ENCODE measurements at places on chromosomes 5 and 9. TPM values are rescaled to one million over a fixed set of nuclear protein-coding genes. Genes with fewer than 3 reads are reported as not detected.

DNA sequence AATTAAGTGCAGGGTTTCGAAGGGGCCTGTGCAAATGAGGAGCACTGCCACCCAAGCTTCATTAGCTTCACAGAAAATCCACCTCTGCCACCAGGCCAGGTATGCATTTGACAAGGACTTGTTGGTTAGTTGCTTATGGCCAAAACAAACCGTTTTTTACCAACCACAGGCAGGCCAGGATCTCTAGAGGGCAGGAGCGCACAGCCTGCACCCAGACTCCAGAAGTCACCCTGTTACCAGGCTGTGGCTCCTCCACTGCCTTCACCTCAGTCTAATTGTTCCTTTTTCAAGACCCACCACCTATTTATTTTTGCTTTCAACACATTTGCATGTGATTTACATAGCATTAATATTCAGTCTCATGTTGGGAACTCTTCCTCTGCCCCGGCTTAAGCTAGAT, 78.3 kb upstream of the HSPA9 start:
- no peak overlapping the region for H3K4me3 ChIP-seq
- peaks cover 5% of the 10 kb centered on the region for H3K4me1 ChIP-seq
- DNase-seq = no peak
- H3K27me3 ChIP-seq = no peaks in the 10 kb centered on the region

PCDHB5 gene
- total RNA-seq = 2.9 TPM

ANKRD31 gene
- 0.13 TPM for total RNA-seq

GRCh38 chr9:93677048-93677571, 100.7 kb downstream of the PHF2 start:
- no peak overlapping the region for H3K4me3 ChIP-seq
- no peaks in the 10 kb centered on the region for H3K36me3 ChIP-seq
- H3K27me3 ChIP-seq = no peaks in the 10 kb centered on the region

GRCh38 chr5:39228596-39228995, 9.2 kb upstream of the FYB1 start:
- no peaks in the 10 kb centered on the region for H3K27me3 ChIP-seq
- H3K4me1 ChIP-seq = no peaks in the 10 kb centered on the region
- no peaks in the 10 kb centered on the region for H3K36me3 ChIP-seq
- H3K4me3 ChIP-seq = no peak overlapping the region
- no peak overlapping the region for H3K27ac ChIP-seq

GRCh38 chr5:157335534-157336422, 69.9 kb downstream of the CYFIP2 start:
- H3K27ac ChIP-seq = no peak overlapping the region
- no peak overlapping the region for H3K4me3 ChIP-seq
- H3K36me3 ChIP-seq = peaks cover 47% of the 10 kb centered on the region
- H3K27me3 ChIP-seq = no peaks in the 10 kb centered on the region
- no peaks in the 10 kb centered on the region for H3K4me1 ChIP-seq
- DNase-seq = no peak

CDC14B gene
- 26.6 TPM for total RNA-seq

NIPSNAP3A gene
- total RNA-seq = 13.8 TPM

DNA sequence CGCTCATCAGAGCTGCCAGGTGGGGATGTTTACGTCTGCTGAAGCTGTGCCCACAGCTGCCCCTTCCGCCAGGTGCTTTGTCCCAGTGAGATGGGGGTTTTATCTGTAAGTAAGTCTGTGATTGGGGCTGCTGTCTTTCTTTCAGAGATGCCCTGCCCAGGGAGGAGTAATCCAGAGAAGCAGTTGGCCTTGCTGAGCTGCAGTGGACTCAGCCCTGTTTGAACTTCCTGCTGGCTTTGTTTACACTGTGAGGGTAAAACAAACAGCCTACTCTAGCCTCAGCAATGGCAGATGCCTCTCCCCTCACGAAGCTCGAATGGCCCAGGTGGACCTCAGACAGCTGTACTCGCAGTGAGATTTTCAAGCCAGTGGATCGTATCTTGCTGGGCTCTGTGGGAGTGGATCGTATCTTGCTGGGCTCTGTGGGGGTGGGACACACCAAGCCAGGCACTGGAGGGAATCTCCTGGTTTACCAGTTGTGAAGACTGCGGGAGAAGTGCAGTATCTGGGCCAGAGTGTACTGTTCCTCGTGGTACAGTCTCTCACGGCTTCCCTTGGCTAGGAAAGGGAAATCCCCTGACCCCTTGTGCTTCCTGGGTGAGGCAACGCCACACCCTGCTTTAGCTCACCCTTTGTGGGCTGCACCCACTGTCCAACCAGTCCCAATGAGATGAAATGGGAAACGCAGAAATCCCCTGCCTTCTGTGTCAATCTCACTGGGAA, 530.1 kb upstream of the DMAC1 start:
- no peaks in the 10 kb centered on the region for H3K36me3 ChIP-seq
- H3K27ac ChIP-seq = no peak overlapping the region
- no peak overlapping the region for H3K4me3 ChIP-seq
- DNase-seq = peak; percentile 47
- H3K27me3 ChIP-seq = no peaks in the 10 kb centered on the region
- no peaks in the 10 kb centered on the region for H3K4me1 ChIP-seq

DNA sequence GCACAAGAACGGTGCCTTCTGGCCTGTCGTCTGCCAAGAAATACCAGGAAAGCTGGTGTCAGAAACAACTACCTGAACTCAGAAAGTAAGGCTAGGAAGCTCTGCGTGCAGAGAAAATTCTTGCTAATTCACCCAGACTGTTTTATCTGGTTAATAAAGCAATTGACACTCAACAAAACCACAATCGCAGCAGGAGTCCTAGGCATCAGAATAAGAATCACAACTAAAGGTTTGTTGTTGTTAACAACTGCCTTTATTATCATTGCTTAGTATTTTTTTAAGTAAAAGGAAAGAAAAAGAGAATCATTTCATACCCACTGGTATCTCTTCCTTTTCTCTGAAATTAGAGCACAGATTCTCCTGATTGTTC, 3.9 kb upstream of the ISL1 start:
- H3K27ac ChIP-seq = no peak overlapping the region
- peaks cover 69% of the 10 kb centered on the region for H3K27me3 ChIP-seq
- no peak for DNase-seq
- H3K36me3 ChIP-seq = no peaks in the 10 kb centered on the region

GRCh38 chr5:310941-311434, 10.5 kb upstream of the AHRR start:
- H3K4me1 ChIP-seq = no peaks in the 10 kb centered on the region
- no peak for DNase-seq
- no peaks in the 10 kb centered on the region for H3K27me3 ChIP-seq
- H3K36me3 ChIP-seq = peaks cover 44% of the 10 kb centered on the region
- H3K27ac ChIP-seq = no peak overlapping the region

DNA sequence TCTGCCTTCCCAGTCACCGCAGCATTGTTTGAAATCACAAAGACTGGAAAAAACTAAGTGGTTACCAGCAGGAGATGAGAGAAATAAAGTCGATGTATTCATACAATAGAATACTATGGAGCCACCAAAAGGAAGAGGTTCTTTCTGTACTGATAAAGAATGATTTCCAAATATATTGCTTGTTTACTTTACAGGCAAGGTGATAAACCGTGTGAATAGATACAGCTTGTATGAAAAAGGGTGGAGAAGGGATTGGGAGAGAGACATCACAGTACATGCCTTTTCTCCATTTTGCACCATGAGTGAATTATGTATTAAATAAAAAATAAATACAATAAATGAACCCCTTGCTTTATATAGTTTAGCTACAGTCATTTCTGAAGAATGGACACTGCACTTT, 91.7 kb downstream of the RFK start:
- H3K27ac ChIP-seq = no peak overlapping the region
- DNase-seq = no peak
- no peaks in the 10 kb centered on the region for H3K27me3 ChIP-seq
- H3K4me3 ChIP-seq = no peak overlapping the region

- no peak overlapping the region for H3K27ac ChIP-seq
- no peaks in the 10 kb centered on the region for H3K27me3 ChIP-seq
- DNase-seq = peak; percentile 56
- no peak overlapping the region for H3K4me3 ChIP-seq
Measured at GRCh38 chr5:77129391-77129990, 42.4 kb upstream of the ZBED3 start.

- DNase-seq = no peak
- H3K27ac ChIP-seq = no peak overlapping the region
- H3K4me3 ChIP-seq = no peak overlapping the region
- peaks cover 5% of the 10 kb centered on the region for H3K36me3 ChIP-seq
- H3K27me3 ChIP-seq = no peaks in the 10 kb centered on the region
Measured at GRCh38 chr5:175678074-175678473, 20.2 kb downstream of the HRH2 start.

GRCh38 chr9:129567842-129568559, 52.9 kb downstream of the C9orf50 start:
- DNase-seq = peak; percentile 86
- H3K36me3 ChIP-seq = no peaks in the 10 kb centered on the region
- no peaks in the 10 kb centered on the region for H3K27me3 ChIP-seq
- no peak overlapping the region for H3K27ac ChIP-seq
- H3K4me3 ChIP-seq = peak overlapping the region; percentile 89

GRCh38 chr9:127921557-127922120, 4.8 kb upstream of the ST6GALNAC4 start:
- H3K4me3 ChIP-seq = no peak overlapping the region
- peaks cover 2% of the 10 kb centered on the region for H3K4me1 ChIP-seq
- no peaks in the 10 kb centered on the region for H3K27me3 ChIP-seq

DNA sequence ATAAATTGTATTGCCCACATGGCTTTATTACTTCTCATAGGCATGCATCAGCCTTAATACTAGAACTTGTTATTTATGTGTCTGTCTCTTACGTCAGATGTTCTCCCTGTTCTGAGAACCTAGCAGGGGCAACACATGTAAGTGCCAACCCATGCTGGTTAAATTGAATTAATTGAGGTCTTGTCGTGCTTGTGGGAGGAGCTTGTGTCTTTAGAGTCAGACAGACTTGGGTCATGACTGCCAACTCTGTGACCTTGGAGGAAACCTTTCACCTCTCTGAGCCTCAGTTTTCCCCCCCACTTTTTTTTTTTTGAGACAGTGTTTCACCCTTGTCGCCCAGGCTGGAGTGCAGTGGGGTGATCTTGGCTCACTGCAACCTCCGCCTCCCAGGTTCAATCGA, 2.2 kb upstream of the MEGF9 start:
- H3K4me1 ChIP-seq = no peaks in the 10 kb centered on the region
- no peak overlapping the region for H3K4me3 ChIP-seq
- H3K27ac ChIP-seq = no peak overlapping the region

- H3K27ac ChIP-seq = no peak overlapping the region
- H3K36me3 ChIP-seq = no peaks in the 10 kb centered on the region
- H3K4me3 ChIP-seq = peak overlapping the region; percentile 46
- DNase-seq = peak; percentile 48
Measured at GRCh38 chr9:22005702-22006606, 3.2 kb downstream of the CDKN2B start.

DNA sequence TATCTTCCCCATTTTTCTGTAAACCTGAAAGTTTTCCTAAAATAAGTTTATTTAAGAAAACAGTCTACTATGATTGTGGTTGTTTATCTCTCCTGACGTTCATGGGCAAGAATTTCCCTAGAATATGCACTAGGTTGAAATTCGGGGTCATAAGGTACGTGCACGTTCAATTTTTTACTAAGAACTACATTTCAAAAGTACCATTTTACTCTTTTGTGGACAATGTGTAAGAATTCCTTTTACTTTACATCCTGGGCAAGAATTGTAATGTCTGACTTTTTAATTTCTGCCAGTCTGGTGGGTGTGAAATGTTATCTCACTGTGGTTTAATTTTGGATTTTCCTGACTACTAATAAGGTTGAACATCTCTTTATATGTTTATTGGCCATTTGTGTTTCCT, 12.4 kb downstream of the IL5 start:
- no peaks in the 10 kb centered on the region for H3K27me3 ChIP-seq
- H3K4me1 ChIP-seq = no peaks in the 10 kb centered on the region
- no peaks in the 10 kb centered on the region for H3K36me3 ChIP-seq
- no peak overlapping the region for H3K4me3 ChIP-seq
- DNase-seq = no peak

DNA sequence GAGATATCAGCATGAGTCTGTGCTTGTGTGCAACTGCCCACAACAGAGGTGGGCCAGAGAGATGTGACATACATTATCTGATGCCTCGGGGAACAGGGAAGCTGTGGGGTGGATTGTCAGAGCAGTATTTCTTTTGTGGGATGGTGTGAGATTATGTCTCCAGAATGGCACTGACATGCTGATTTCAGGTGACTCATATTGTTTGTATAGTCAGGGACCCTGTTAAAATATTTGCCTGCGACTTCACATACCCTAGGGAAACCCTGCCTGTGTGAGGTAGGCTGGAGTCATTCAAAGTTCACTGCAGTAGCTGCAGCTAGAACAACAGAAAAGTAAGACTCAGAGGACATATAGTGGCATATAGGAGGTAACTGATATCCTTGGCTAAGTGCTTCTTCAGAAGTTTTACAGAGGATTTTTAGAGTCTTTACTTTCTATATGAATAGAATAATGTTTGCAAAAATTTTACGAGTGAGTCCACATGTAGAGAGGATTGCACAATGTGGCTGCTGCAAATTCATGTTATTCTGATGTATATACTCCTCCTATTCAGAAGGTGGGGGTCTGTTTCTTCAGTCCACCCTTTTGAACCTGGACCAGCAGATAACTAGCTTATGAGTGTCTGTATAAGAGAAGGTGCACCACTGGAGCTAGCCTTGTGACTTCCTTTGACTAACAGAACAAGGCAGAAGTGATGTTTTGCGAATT, 89.3 kb downstream of the MACIR start:
- no peak overlapping the region for H3K27ac ChIP-seq
- no peak for DNase-seq
- H3K27me3 ChIP-seq = no peaks in the 10 kb centered on the region

- H3K27ac ChIP-seq = no peak overlapping the region
- no peaks in the 10 kb centered on the region for H3K4me1 ChIP-seq
- DNase-seq = no peak
- H3K27me3 ChIP-seq = no peaks in the 10 kb centered on the region
- peaks cover 1% of the 10 kb centered on the region for H3K36me3 ChIP-seq
Measured at GRCh38 chr5:9149988-9150387, 395.9 kb downstream of the SEMA5A start.

ADAMTS13 gene
- total RNA-seq = 8.8 TPM

SPATA31D4 gene
- not detected for total RNA-seq

GRCh38 chr9:121738968-121739367, 87.5 kb downstream of the DAB2IP start:
- peaks cover 27% of the 10 kb centered on the region for H3K4me1 ChIP-seq
- H3K27ac ChIP-seq = no peak overlapping the region
- no peaks in the 10 kb centered on the region for H3K27me3 ChIP-seq
- peak overlapping the region; percentile 1 for H3K4me3 ChIP-seq
- H3K36me3 ChIP-seq = no peaks in the 10 kb centered on the region

CCL28 gene
- total RNA-seq = not detected

DNA sequence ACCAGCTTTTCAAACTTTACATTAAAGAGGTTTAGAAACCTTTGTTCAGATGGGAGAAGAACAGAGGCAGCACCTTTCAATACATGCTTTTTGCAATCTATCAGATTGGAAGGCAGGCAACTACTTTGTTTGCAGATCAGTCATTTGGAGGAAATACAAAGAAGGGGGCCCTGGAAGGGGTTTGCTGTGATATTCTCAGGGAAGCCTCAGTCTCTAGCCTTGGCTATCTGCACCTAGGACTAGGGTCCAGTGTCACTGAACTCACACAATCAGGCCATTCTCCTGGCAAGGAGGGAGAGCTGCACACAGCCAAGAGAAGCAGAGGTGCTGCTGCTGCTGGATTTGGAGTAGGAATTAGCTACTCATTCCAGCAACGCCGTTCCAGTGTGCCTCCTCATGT, 79.5 kb downstream of the CRB2 start:
- peak; percentile 20 for DNase-seq
- H3K4me3 ChIP-seq = no peak overlapping the region
- H3K27ac ChIP-seq = no peak overlapping the region
- H3K27me3 ChIP-seq = no peaks in the 10 kb centered on the region

GRCh38 chr5:171570244-171570825, 150.9 kb downstream of the FGF18 start:
- H3K36me3 ChIP-seq = peaks cover 17% of the 10 kb centered on the region
- DNase-seq = peak; percentile 31
- no peaks in the 10 kb centered on the region for H3K4me1 ChIP-seq
- H3K27me3 ChIP-seq = no peaks in the 10 kb centered on the region

SPATA24 gene
- 12.9 TPM for total RNA-seq

Measured in H9 (cell line).